ENCODE measurements at places on chromosomes 7 and 10.

DNA sequence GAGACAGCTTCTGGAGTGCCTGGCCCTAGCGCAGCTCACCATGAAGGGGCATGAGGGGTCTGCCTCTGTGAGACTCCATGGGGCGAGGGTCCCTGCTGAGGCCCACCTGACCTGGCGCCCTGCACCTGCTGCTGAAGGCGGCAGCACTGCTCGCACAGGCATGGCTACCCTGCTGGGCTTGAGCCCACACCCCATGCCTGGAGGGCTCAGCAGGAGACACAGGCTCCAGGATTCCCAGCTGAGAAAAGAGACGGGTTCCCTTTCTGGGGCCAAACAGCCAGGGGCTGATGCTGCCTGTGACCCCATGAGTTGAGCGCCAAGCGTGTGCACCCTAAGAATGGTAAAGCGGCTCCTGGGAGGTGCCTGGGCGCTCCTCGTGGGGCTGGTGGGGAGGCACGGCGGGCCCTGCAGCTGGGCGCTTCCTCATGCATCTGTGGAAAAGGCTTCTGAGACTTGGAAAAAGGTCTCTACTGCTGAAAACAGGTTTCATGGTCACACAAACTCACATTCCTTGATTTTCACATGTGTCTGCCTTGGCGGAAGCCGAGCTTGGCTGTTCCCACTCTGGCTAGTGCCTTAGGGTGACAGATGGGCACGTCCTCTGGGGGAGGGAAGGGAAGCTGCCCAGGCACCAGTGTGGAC, 233.4 kb downstream of the ZMYND11 start:
- no peak for DNase-seq

GRCh38 chr10:130777507-130778165, 533.9 kb downstream of the TCERG1L start:
- no peak for DNase-seq

GRCh38 chr10:2048337-2048973, 311.1 kb upstream of the ADARB2 start:
- DNase-seq: no peak

GRCh38 chr10:27680691-27681605, 64.7 kb downstream of the MKX start:
- DNase-seq: no peak

DNA sequence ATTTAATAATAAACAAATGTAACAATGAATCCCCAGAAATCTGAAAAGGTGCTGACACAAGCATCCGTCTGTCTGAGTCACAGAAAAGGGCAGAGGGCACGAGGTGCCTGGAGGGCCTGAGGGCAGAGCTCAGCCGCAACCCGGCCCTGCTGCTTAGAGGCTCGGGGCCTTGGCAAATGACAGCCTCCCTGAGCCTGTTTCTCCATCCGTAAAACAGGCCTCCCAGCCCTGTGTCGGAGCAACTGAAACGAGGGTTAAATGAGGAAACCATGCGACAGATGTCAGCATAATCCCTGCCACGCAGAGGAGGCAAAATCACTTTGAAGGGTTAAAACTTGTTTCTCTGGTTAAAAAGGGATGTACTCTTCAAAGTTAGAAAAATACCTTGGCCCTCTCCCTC, 24.9 kb downstream of the NUDT1 start:
- DNase-seq: no peak

- DNase-seq: peak; percentile 43
Measured at GRCh38 chr7:29337546-29338116, 143.1 kb downstream of the CHN2 start.

DNA sequence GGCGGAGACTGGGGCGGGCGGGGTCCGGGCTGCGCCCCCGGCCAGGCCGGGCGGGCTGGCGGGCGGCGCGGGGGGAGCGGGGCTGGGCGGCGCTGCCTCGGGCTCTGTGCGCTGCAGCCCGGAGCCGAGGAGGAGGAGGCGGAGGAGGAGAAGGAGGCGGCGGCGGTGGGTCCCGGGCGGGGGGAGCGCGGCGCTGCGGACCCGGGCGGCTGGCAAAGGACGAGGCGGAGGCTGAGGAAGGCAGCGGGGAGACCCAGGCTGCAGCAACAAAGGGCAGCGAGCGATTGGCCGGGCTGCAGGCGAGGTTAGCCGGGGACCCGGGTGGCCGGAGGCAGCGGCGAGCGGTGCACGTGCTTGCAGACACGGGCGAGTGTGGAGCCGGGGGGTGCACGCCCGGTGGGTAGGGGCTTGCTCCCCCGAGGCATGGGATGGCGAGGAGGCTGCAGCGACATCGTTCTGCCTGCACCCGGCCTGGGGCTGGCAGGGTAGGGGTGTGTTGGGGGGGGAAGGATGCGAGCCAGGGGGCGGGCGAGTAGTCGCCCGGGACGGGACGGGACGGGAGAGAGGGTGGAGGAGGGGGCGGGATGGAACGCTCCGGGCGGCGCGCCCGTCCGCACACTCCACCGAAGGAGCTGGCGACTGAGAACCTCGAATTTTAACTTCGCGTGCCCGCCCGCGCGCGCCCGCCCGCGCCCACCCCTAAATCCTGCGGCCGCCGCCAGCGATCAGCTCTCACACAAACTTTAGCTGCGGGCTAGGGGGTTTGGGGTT, 844 bp upstream of the KAT6B start:
- peak; percentile 49 for DNase-seq

- no peak for DNase-seq
Measured at GRCh38 chr10:122853665-122854313, 8.1 kb upstream of the CUZD1 start.

DNA sequence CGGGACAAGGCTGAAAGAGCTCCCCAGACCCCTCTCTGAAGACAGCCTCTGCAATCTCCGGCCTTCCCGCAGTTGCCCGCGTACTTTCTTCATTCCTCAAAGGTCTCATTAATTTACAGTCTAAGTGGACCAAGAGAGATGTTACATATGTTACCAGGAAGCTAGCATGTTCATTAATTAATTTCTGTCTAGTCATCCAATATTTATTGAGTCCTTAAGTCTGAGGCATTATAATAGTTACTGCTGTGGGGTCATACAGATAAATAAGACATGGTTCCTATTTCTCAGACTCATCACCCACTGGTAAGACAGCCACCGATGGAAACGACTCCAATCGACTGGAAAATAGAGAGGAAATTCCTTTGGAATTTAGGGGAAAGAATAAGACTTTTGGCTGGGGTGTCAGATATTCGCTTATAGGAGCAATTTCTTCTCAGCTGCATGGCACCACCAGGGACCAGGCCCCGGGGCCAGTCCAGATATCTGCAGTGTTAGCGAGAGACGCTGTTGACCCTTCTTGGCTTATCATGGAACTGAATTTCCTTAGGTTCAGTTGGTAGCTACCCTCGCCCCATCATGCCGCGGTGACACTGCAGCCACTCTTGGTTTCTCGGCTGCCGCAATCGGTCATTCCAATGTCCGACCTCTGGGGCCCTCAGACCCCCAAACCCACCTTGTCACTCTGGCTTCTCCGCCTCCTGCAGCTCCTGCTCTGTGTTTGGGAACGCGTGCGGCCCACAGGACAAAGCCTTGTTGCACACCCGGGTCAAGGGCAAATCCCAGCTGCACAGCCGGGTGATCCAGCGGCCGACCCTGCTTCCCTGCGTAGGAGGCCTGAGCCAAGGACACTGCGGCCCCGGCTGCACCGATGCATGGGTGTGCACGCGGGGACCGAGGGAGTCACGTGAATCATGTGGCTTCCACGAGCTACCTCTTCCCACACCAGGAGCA, 383.2 kb downstream of the DNAJB6 start:
- no peak for DNase-seq

- no peak for DNase-seq
Measured at GRCh38 chr10:110420401-110421193, 77.1 kb upstream of the DUSP5 start.

DNA sequence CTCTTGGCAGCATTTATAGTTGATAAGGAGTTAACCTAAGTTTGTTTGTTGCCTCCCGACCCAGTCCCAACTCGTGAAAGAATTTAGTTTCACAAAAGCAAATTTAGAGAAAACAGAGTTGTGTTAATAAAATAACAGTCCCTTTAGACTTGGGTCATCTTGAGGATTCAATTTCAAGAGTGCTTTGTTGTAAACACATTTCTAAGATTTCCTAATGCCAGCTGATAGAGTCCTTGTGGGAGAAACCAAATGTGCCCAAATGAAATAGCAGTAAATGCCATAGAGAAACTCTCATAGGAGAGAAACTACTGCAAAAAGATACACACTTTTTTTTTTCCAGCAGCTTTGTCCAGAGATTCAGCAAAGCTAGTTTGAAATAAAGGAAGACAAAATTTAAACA, 211.3 kb upstream of the BMPER start:
- DNase-seq: no peak

GRCh38 chr10:49115015-49115795, at the start of gene VSTM4:
Gene VSTM4 (minus strand): TSS chr10:49115522. CDS start chr10:49115485, 37 bp downstream.
- DNase-seq: no peak

GRCh38 chr10:102673819-102674511, 29.7 kb downstream of the TRIM8 start:
- DNase-seq: peak; percentile 60

DNA sequence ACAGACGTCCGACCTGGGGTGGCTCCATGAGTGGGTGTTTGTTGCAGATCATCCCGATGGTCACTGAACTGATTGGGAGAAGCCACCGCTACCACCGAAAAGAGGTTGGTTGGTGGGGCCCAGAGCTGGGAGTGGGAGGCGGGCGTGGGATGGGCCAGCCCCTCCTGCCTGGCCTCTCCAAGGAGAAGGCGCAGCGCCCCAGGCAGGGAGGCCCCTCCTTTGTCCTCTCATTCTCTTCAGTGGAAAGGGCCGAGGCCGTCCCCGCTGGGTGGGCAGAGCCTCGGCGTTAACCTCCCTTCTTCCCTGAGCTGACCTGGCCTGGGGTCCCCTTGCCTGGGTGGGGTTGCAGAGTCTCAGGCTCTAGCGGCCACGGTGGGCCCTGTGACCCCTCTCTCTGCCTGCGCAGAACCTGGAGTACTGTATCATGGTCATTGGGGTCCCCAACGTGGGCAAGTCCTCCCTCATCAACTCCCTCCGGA, 5.2 kb downstream of the MTG1 start:
- DNase-seq: no peak

DNA sequence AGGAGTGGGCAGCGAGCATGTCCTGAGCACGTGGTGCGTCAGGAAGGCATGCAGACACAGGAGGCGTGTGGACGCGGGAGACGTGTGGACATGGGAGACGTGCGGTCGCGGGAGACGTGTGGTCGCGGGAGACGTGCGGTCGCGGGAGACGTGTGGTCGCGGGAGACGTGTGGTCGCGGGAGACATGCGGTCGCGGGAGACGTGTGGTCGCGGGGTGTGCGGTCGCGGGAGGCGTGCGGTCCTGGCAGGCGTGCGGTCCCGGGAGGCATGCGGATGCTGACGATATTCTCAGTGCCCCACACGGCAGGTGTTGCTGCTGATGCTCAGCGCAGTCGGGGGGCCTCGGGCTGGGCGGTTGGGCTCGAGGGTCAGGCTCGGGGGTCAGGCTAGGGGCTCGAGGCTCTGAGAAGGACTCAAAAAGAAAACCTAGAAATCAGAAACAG, 94.2 kb downstream of the NKX6-2 start:
- no peak for DNase-seq

- DNase-seq: no peak
Measured at GRCh38 chr7:107968449-107968848, 34.5 kb downstream of the LAMB1 start.

GRCh38 chr10:34473174-34474008, 341.7 kb downstream of the PARD3 start:
- no peak for DNase-seq

DNA sequence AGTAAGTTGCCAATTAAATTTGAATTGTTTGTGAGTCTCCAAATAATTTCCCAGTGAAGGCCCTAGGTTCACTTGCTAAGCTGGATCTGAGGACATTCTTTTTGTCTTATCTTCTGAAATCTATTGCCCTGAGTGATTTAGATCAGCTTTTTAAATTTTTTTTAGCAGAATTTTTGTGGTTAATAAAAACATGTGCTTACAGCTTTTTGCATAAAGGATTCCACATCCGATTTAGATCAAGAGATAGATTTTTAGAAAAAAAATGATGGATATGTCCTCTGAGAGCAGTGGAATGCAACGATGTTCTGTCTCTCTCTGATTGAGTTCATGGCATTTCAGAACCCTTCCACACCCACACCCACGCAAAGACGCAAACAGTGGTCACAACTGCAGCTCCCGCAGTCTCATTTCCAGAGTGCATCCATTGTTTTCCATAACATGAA, 358.8 kb downstream of the SUGCT start:
- no peak for DNase-seq

DNA sequence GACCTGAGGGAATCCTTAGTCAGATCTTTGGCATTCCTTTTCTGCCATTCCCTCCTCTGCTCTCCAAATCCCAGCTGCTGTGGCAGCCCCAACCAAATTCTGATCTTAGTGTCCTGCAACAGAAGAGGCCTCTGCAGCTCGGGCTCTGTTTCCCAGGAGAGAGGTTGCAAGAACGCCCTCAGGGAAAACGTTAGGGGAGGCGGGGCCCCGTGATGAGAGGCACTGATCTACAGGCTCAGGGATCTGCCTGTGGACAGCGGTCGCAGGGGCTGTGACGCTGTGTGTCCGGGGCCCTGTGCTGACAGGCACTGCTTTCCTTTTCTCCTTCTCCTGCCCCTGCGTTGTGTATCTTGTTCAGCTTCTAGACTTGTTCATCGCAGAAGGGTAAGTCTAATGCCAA, 57.3 kb upstream of the DPYSL4 start:
- DNase-seq: no peak

GRCh38 chr7:157471259-157472125, 134.7 kb downstream of the DNAJB6 start:
- no peak for DNase-seq

GRCh38 chr10:16894821-16895220, 77.6 kb upstream of the RSU1 start:
- no peak for DNase-seq

- DNase-seq: no peak
Measured at GRCh38 chr10:47349516-47349915, 1.4 kb downstream of the RBP3 start.

GRCh38 chr10:133030781-133031180, 56.9 kb upstream of the ADGRA1 start:
- no peak for DNase-seq

GRCh38 chr7:37119296-37119860, 329.3 kb downstream of the ELMO1 start:
- no peak for DNase-seq

DNA sequence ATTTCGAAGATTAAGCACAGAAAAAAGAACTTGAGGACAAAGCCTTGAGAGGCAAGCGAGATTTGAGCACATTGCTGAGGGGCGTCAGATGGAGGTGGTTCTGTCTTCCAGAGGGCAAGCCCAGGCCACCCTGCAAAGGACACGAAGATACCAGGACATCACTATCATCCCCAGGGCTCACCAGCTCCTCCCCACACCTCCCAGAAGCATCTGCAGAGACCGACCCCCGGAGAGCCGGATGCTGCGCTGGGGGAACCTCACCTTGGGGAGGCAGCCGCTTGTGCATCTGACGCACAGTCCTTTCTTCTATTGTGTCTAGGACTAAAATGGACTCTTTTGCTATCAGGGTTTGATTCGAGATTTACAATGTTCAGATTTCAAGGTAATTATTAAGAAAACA, 259.7 kb downstream of the DNAJB6 start:
- DNase-seq: no peak

GRCh38 chr7:7569615-7570014, 2.9 kb downstream of the MIOS start:
- no peak for DNase-seq

- no peak for DNase-seq
Measured at GRCh38 chr10:7672341-7673134, 5.8 kb upstream of the ITIH5 start.

Measured in effector memory CD8-positive, alpha-beta T cell (primary cell).